ENCODE measurements at places on chromosomes 2 and 18.

GRCh38 chr2:28340312-28341202, 52.1 kb upstream of the FOSL2 start:
- no peak for DNase-seq

GRCh38 chr2:18719978-18720775, 130.8 kb upstream of the NT5C1B start:
- DNase-seq: peak; percentile 34

DNA sequence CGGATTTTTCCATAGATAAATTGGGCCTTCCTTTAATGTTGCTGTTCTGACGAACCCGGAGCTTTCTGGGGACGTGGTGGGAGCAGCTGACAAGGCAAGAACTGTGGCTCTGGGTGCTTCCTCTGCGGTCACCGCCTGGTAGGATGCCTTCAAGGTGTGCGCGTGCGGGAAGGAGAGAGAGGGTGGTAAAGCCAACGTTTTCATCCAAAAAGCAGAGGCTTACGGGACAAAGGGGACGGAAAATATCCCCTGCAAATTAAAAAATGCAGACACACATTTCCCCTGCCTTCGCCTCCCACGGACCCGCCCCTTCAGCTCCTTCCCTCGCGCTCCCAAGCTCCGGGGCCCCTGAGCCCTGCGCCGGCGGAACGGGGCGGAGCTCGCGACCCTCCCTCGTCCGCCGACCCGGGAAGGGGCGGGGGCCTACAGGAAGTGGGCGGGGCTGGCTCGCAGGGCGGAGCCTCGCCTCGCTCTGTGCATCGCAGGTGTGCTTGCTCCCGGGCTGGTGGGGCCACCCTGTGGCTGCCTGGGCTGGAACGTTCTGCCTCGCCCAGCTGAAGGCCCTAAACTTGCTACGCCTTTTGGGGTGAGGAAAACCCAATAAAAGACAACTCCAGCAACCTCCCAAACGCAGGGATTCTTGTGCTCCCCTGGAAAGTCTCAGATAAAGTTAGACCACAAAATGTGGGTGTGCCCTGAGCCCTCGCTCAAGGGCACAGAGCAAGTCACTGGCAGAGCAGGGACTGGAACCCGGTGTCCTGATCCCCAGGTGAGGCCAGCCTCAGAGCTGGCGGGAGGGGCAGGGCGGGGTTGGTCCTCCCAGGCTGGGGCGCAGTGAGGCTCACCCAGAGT, 25.4 kb upstream of the SLC66A3 start:
- no peak for DNase-seq

- DNase-seq: no peak
These were observed 45.5 kb upstream of the SLC14A1 start for GRCh38 chr18:45678441-45678840.

DNA sequence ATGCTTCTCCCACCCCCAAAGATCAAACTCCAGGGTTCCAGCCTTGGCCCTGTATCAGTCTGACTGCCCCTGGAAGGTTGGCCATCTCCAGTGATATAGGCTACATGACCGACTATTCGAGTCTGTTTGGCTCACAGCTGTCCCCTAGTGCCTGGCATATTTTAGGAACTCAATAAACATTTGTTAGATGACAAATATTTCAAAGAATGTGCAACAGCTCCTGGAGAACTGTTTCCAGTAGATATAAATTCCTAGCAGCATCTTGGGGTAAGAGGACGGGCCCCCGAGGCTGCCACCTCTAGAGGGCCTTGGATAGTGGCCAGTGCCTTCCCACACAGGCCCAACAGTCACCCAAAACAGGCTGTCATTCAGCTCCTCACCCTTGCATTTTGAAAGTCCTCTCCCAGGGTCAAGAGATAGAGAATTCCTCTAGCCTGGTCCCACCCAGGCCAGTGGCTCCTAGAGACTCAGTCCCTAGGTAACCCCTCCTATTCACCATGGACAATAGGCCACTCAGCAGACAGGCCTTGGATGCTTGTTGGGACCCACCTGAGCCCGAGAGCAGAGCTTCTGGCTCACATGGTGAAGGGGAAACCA, 45.1 kb upstream of the ATP6V1B1 start:
- DNase-seq: no peak

- no peak for DNase-seq
These were observed 26.2 kb upstream of the MGAT5 start for GRCh38 chr2:134227666-134228065.
